ENCODE measurements at places on chromosomes 6 and 20. TPM values are rescaled to one million over a fixed set of nuclear protein-coding genes. Genes with fewer than 3 reads are reported as not detected.

Gene ZSCAN23
- 16.2 TPM for total RNA-seq

Gene EEF1A1
- 15,287 TPM for total RNA-seq

DNA sequence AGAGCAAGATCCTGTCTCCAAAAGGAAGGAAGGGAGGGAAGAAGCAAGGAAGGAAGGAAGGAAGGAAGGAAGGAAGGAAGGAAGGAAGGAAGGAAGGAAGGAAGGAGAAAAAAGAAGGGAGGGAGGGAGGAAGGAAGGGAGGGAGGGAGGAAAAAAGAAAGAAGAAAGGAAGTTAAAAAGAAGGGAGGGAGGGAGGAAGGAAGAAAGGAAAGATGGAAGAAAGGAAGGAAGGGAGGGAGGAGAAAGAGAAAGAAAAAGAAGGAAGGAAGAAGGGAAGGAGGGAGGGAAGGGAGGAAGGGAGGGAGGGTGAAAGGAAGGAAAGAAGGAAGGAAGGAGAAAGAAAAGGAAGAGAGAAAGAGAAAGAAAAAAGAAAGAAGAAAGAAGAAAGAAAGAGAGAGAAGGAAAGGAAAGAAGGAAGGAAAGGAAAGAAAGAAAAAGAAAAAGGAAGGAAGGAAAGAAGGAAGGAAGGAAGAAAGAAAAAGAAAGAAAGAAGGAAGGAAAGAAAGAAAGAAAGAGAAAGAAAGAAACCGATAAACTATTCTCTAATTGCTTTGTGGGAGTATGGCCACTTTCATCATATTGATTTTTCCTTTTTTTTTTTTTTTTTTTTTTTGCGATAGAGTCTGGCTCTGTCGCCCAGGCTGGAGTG is 9.5 kb downstream of the HLA-DRA start:
- no peak for DNase-seq

- DNase-seq = no peak
These were observed 543.5 kb downstream of the MMUT start for GRCh38 chr6:48919555-48919954.

GRCh38 chr20:8221887-8222419 is 89.9 kb downstream of the PLCB1 start:
- no peak for DNase-seq

DNA sequence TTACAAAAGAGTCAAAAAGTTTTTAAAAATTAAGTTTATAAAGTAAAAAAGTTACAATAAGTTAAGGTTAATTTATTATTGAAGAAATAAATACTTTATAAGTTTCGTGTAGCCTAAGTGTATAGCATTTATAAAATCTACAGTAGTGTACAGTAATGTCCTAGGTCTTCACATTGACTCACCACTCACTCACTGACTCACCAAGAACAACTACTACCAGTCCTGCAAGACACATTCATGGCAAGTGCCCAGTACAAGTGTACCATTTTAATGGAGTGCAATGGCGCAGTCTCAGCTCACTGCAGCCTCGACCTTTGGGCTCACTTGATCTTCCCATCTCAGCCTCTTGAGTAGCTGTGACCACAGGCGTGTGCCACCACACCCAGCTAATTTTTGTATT is 128.2 kb downstream of the GPX5 start:
- DNase-seq = no peak

Data from occipital lobe (tissue), 3 donors.